ENCODE measurements at places on chromosomes 16 and 17. TPM values are rescaled to one million over a fixed set of nuclear protein-coding genes. Genes with fewer than 3 reads are reported as not detected.

Gene TP53TG3C
- total RNA-seq: not detected

Gene GINS2
- total RNA-seq: 0.31 TPM

Gene MFAP4
- total RNA-seq: 188 TPM

Gene KDM6B
- total RNA-seq: 8.2 TPM

Gene HOXB4
- 0.10 TPM for total RNA-seq

Gene EFNB3
- total RNA-seq: 8.4 TPM

Gene KIF19
- 0.54 TPM for total RNA-seq

Gene CUEDC1
- total RNA-seq: 21.6 TPM

Gene QPRT
- total RNA-seq: 4.1 TPM

Gene FOXN1
- not detected for total RNA-seq

Gene SDR42E1
- total RNA-seq: not detected

Gene GAS7
- total RNA-seq: 25.6 TPM

Gene SETD6
- total RNA-seq: 9.0 TPM

All from cardiac ventricle fibroblast (primary cell).